Caco-2 (cell line): ENCODE measurements at places on chromosomes 6 and 20. TPM values are rescaled to one million over a fixed set of nuclear protein-coding genes. Genes with fewer than 3 reads are reported as not detected.
A peak's percentile ranks its signal among the peaks of the same experiment; 100 is the strongest.

- no peak for DNase-seq
- H3K4me1 ChIP-seq = no peaks in the 10 kb centered on the region
- H3K4me3 ChIP-seq = no peak overlapping the region
Measured at GRCh38 chr6:126764104-126764503, 354.4 kb upstream of the RSPO3 start.

DNA sequence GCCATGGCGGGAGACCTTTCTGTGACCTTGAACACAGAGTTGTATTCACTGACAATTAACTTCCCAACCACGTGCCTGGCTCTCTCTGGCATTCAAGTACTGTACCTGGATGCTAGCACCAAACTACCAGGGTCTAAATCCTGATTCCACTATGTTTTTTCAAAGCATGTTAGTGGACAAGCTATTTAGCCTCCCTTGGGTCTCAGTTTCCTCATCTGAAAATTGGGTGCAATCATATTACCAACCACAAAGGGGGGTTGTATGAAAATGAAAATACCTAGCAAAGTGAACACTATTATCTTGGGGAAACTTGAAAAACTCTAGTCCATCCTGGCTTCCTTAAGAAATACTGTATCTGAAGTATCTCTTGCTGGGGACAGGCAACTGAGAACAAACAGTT is 308.7 kb upstream of the SGK1 start:
- no peak overlapping the region for H3K27ac ChIP-seq
- H3K27me3 ChIP-seq = no peaks in the 10 kb centered on the region; the same call in 1 of the 2 replicates
- no peak overlapping the region for H3K4me3 ChIP-seq
- no peaks in the 10 kb centered on the region for H3K36me3 ChIP-seq
- H3K4me1 ChIP-seq = no peaks in the 10 kb centered on the region

GRCh38 chr6:132023490-132023889 is 72.3 kb upstream of the CCN2 start:
- no peak overlapping the region for H3K27ac ChIP-seq
- no peaks in the 10 kb centered on the region for H3K27me3 ChIP-seq
- peaks cover 30% of the 10 kb centered on the region for H3K4me1 ChIP-seq
- no peak overlapping the region for H3K4me3 ChIP-seq
- no peak for DNase-seq

The MICB gene
- total RNA-seq = 6.4 and 7.5 TPM in 2 replicates

GRCh38 chr6:130425537-130425936 is 59.7 kb downstream of the TMEM200A start:
- H3K36me3 ChIP-seq = no peaks in the 10 kb centered on the region
- no peaks in the 10 kb centered on the region for H3K27me3 ChIP-seq
- no peak for DNase-seq
- no peak overlapping the region for H3K27ac ChIP-seq
- H3K4me1 ChIP-seq = peaks cover 3% of the 10 kb centered on the region

DNA sequence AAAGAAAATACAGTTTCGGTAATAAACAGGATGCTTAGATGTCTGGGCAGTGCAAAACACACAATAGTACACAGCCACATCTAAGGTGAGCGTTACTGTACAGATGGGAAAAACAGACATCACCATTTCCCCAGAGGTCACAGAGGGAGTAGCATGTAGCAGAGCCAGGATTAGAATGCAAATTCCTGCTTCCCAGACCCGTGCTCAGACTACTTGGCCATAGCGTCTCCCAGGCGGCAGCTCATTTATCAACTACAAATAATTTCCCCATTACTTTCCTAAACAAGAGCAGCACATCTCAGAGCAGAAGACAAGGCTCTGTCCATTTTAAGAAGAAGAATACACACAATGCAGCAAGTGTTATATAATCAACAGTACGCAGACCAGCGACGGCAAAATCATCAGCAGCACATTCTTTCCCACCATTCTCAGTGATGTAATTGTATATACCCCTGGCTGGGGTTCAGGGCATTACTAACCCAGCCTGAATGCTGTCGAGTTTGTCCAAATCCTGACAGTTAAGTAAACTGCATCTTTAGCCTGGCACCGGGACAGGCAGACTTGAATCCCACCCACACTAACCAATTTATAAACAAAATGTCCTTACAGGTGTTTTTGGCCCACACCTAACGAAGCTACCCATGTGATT is 61.9 kb downstream of the CNKSR3 start:
- H3K4me3 ChIP-seq = no peak overlapping the region
- no peaks in the 10 kb centered on the region for H3K27me3 ChIP-seq
- DNase-seq = no peak
- no peak overlapping the region for H3K27ac ChIP-seq
- H3K36me3 ChIP-seq = no peaks in the 10 kb centered on the region

The PTGIS gene
- 1.9 and 2.7 TPM in 2 replicates for total RNA-seq

DNA sequence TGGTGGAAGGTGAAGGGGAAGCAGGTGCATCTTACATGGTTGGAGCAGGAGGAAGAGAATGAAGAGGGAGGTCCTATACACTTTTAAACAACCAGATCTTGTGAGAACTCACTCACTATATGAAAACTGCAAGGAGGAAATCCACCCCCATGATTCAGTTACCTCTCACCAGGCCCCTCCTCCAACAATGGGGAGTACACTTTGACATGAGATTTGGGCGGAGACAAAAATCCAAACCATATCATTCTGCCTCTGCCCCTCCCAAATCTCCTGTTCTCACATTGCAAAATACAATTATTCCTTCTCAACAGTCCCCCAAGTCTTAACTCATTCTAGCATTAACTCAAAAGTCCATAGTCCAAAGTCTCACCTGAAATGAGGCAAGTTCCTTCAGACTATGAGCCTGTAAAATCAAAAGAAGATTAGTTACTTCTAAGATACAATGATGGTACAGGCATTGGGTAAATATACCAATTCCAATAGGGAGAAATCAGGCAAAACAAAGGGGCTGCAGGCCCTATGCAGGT is 60.5 kb downstream of the EDN1 start:
- no peaks in the 10 kb centered on the region for H3K27me3 ChIP-seq
- peaks cover 19% of the 10 kb centered on the region for H3K4me1 ChIP-seq
- peak overlapping the region; percentile 39 for H3K27ac ChIP-seq
- DNase-seq = no peak
- H3K36me3 ChIP-seq = no peaks in the 10 kb centered on the region; the same call in 1 of the 2 replicates
- no peak overlapping the region for H3K4me3 ChIP-seq

DNA sequence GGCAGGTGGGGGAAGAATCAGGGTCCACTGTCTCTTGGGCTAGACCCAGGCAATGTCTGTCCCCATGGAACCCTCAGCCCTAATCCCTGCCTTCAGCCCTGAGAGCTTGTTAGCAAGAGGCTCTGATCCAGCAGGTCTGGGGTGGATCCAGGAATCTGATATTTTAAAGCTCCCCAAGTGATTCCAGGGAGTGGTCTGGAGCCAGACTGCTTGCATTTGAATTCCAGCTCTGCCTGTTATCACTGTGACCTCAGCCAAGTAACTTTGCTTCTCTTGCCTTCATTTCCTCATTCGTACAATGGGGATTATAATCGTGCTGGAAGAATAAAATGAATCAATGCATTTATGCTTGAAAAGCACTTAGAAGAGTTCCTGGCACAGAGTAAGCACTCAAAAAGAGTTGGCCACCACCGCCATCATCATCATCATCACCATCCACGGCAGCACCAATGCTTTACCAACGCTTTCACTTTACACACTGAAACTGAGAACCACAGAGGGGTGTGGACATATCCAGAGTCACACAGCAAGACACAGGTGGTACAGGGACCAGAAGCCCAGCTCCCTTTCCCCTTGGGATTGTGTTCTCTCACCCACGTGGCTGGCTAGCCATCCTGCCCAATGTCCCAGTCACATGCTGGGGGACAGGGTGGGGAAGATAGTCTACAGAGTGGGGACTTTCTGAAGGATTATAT is 75.7 kb upstream of the RALY start:
- H3K4me1 ChIP-seq = no peaks in the 10 kb centered on the region
- H3K27me3 ChIP-seq = no peaks in the 10 kb centered on the region
- H3K4me3 ChIP-seq = no peak overlapping the region
- H3K27ac ChIP-seq = no peak overlapping the region
- no peaks in the 10 kb centered on the region for H3K36me3 ChIP-seq
- no peak for DNase-seq

The WRNIP1 gene
- total RNA-seq = 46.5 and 51.7 TPM in 2 replicates

The CLIC5 gene
- total RNA-seq = 15.1 and 15.6 TPM in 2 replicates

DNA sequence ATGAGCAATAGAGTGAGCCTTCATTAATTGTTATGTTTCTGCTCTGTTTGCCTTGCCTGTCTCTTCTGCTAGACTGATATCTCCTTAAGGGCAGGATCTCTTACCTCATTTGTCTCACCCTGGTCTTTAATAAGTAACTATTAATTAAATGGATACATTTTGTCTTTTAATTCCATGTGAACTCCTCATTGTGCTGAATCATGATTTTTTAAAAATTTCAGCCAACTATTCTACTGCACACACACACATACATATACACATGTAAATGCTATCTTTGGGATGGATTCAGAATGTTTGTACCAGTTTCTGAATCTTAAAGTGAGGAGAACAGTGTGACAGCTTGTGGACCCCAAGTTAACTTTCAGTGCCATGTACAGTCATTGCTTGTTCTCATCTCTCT is 731.1 kb upstream of the MAP3K7 start:
- DNase-seq = no peak
- H3K4me1 ChIP-seq = no peaks in the 10 kb centered on the region
- H3K4me3 ChIP-seq = no peak overlapping the region
- no peak overlapping the region for H3K27ac ChIP-seq
- H3K27me3 ChIP-seq = no peaks in the 10 kb centered on the region

- H3K27me3 ChIP-seq = no peaks in the 10 kb centered on the region
- H3K4me1 ChIP-seq = no peaks in the 10 kb centered on the region
- H3K4me3 ChIP-seq = no peak overlapping the region
- H3K36me3 ChIP-seq = no peaks in the 10 kb centered on the region
- no peak overlapping the region for H3K27ac ChIP-seq
- no peak for DNase-seq
Measured at GRCh38 chr6:15137086-15137485, 108.8 kb upstream of the JARID2 start.

GRCh38 chr6:111973927-111974639 is 79.8 kb upstream of the CCN6 start:
- H3K27me3 ChIP-seq = no peaks in the 10 kb centered on the region
- no peak overlapping the region for H3K4me3 ChIP-seq
- no peaks in the 10 kb centered on the region for H3K36me3 ChIP-seq
- DNase-seq = no peak

DNA sequence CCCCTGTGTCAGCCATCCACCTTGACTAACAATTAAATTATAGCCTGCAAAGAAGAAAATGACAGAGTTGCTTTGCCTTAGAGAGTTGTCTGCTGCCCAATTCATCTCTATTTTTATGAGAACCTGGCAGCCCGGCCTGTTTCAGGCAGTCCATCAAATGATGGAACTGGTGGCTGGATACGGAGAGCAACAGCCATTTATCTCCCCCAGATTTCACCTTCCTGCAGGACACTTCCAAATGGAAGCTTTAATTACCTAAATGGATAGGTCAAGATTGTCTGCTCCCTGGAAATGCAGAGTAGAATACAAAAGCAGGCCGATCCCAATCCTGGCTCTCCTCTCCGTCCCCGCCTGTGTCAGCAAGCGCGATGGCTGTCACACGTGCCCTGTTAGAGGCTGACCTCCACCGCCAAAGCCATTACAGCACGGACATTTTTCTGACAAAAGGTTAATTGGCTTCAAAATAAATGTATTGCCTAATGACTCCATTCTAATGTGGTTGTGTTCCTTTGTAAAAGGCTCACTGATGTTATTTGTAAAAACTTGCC is 86.7 kb downstream of the PACRG start:
- H3K27me3 ChIP-seq = no peaks in the 10 kb centered on the region
- no peak overlapping the region for H3K4me3 ChIP-seq
- H3K36me3 ChIP-seq = no peaks in the 10 kb centered on the region
- no peak overlapping the region for H3K27ac ChIP-seq
- H3K4me1 ChIP-seq = no peaks in the 10 kb centered on the region

DNA sequence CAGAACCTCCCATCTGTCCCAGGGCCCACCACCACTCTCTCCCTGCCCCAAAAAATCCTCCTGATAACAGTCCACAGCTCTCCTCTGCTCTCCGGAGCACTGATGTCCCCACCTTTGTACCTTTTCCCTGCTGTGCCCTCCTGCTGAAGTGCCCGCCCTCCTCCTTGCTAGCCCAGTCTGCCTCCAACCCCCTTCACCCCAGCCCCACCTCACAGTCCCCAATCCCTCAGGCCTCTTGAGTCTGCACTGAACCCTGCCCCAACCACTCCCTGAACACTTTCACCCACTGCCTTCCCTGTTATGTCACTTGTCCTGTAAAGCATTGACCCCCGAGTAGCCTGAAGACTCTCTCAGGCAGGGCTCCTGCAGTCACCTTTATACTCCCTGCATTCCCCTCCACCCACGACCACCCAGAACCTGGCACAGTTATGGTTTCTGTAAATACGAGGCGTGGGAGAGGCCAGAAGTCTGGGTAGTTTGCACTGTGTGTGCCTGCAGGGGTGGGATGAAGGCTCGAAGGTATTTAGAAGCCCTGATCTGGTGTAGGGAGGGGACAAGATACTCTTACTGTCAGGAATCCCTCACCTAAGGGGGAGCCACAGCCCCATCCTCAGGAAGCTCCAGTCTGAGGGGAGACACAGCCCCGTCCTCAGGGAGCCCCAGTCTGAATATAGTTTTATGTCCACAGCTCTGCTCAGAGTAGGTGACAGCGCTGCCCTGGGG is 5.4 kb downstream of the GLP1R start:
- no peak overlapping the region for H3K27ac ChIP-seq
- no peaks in the 10 kb centered on the region for H3K27me3 ChIP-seq
- no peak for DNase-seq
- H3K36me3 ChIP-seq = no peaks in the 10 kb centered on the region
- H3K4me3 ChIP-seq = no peak overlapping the region

DNA sequence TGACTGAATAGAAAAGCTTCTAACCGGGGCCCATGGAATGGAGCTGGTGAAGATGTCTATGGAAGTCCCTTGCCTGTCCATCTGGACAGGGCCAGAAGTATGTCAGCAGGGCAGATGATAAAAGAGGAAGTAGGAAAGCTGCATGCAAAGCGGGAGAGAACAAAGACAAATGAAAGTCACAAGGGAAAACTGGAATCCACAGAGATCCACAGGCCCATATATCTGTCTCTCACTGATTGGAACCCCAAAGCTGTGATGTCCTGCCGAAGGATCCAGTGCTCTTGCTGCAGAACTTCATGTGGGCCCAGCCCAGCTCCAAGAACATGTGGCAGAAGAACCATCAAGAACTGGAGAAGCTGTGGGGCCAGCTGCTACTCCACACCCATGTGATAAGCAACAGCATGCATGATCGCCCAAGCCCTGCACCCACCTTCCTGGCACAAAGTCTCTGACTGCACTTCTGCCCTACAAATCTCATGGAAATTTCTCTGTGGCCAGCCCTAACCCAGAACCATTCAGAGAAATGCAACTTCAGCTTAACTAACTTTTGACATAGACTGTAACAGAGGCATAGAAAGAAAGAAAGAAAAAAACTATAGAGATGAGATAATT is 716.0 kb downstream of the KIF16B start:
- H3K27me3 ChIP-seq = no peaks in the 10 kb centered on the region
- H3K27ac ChIP-seq = peak overlapping the region; percentile 49
- no peak for DNase-seq
- H3K4me1 ChIP-seq = peaks cover 7% of the 10 kb centered on the region; the same call in 1 of the 2 replicates

DNA sequence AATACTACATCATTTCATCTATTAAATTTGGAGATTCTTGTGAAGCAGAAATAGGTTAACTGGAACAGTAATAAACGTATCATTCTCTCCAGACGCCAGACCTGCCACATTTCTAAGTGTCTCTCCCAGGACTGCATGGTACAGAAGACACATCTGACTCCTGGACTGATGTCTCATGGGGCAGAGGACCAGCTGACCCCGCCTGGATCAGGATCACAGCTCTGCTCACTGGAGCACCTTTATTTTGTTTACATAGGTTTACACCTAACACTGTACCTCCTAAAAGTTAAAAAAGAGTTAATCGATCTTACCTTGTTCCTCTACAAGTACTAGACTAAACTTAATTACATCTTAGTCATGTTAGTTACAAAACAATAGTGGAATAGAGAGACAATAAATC is 11.2 kb downstream of the OVOL2 start:
- H3K36me3 ChIP-seq = no peaks in the 10 kb centered on the region
- H3K4me1 ChIP-seq = no peaks in the 10 kb centered on the region
- no peak overlapping the region for H3K4me3 ChIP-seq
- no peak overlapping the region for H3K27ac ChIP-seq

The TP53INP2 gene
- total RNA-seq = 26.2 and 29.7 TPM in 2 replicates
